Cardiac ventricle fibroblast (primary cell): ENCODE measurements at places on chromosomes 13 and 19. TPM values are rescaled to one million over a fixed set of nuclear protein-coding genes. Genes with fewer than 3 reads are reported as not detected.

The RAB3A gene
- 0.44 and 1.9 TPM in 2 replicates for total RNA-seq

The SHISA7 gene
- total RNA-seq: not detected in 2 replicates

The ZNF730 gene
- total RNA-seq: 0.25 TPM in 1 of 2 replicates, not detected in the other

The LGALS14 gene
- total RNA-seq: not detected in 2 replicates

The ZNF284 gene
- 1.9 and 2.2 TPM in 2 replicates for total RNA-seq

The ATXN8OS gene
- not detected in 2 replicates for total RNA-seq

The CBLC gene
- not detected in 2 replicates for total RNA-seq

The TEX101 gene
- total RNA-seq: not detected in 2 replicates

The RTBDN gene
- total RNA-seq: not detected in 2 replicates
